ENCODE measurements at places on chromosomes 12 and 14. TPM values are rescaled to one million over a fixed set of nuclear protein-coding genes. Genes with fewer than 3 reads are reported as not detected.

Gene BLOC1S1
- 84.3 TPM for total RNA-seq

Gene FAM186B
- 0.21 TPM for total RNA-seq

Gene TMEM119
- total RNA-seq: 0.48 TPM

Gene RBP5
- total RNA-seq: 1.9 TPM

Gene RERGL
- not detected for total RNA-seq

Gene TMEM63C
- total RNA-seq: 7.0 TPM

Gene BCAT1
- 263 TPM for total RNA-seq

Gene GPX2
- 0.30 TPM for total RNA-seq

Gene GLI1
- 20.6 TPM for total RNA-seq

Gene PLEK2
- total RNA-seq: 2.9 TPM

Gene MFAP5
- total RNA-seq: 0.86 TPM

All from H1 (cell line).